Activated naive CD8-positive, alpha-beta T cell treated with anti-CD3 and anti-CD28 coated beads for 36 hours (primary cell): ENCODE measurements at places on chromosomes 4 and X. TPM values are rescaled to one million over a fixed set of nuclear protein-coding genes. Genes with fewer than 3 reads are reported as not detected.

The ENPEP gene
- not detected for total RNA-seq

DNA sequence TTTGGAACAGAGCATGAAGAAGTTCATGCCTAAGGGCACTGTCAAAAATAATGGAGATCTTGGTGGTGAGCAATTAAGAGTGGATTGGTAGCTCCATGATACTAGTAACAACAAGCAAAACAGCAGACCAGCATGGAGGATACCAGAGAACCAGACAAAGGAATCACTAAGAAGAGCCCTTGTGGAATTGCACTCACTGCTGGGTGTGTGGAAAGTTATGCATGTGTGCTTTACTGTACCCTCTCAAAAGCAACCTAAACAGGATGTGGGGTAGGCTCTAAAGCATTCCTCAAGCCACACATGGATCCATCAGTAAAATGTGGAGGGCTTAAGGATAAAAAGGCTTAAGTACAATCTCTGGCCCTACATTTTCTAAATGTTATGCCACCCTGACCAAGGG, 69.5 kb downstream of the AR start:
- no peak for DNase-seq

DNA sequence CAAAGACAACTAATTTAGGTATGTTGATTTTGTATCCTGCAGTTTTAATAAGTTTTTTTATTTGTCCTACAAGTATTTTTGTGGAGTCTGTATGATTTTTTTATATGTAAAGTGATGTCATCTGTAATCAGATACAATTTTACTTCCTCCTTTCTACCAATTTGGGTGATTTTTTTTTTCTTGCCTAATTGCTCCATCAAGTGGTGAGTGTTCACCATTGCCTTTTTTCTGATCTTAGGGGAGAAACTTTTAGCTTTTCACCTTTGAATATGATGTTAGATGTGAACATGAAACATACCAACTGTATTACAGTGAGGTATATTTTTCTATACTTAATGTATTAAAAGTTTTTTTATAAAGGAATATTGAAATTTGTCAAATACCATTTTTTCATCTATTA, 362.3 kb downstream of the PABPC4L start:
- no peak for DNase-seq

DNA sequence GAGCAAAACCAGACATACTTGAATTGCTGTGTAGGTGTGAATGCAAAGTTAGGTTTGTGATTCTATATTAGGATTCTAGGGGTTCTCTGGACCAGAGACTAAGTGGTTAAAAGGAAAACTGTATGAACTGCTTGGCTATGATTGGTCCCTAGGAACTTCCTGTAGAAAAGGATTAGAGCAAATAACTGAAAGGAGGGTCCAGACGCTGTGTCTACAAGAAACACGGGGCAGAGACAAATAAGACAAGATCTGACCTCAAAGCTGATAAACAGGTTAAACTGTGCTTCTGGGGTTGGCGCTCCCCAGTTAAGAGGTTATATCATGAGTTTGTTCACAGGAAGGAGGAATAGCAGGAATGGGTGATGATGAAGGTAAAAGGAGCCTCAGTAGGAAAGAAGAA, 183.6 kb downstream of the MGST2 start:
- no peak for DNase-seq

The KLB gene
- not detected for total RNA-seq
